Cortex of kidney (tissue), 1 donor: ENCODE measurements at places on chromosomes 6 and 20.

GRCh38 chr6:22082218-22082617 is 214.6 kb downstream of the PRL start:
- no peak for DNase-seq

DNA sequence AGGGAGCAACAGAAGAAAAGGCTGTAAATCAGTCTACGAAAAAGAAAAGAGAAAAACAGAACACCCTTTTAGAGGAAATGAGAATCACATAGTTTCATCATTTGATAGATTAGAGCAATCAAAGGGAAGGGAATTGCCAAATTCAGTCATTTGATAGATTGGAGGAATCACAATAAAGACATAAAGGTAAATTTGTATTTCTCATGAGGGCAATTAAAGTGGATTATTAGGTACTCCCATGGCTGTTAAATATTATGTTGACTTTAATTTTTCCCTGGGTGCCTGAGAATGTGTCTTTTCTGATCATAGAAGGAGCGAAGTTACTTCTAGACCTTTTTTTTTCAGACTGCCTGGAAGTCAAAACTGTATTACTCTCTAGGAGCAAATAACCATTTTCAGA is 1145.7 kb downstream of the EPHA7 start:
- DNase-seq = no peak

DNA sequence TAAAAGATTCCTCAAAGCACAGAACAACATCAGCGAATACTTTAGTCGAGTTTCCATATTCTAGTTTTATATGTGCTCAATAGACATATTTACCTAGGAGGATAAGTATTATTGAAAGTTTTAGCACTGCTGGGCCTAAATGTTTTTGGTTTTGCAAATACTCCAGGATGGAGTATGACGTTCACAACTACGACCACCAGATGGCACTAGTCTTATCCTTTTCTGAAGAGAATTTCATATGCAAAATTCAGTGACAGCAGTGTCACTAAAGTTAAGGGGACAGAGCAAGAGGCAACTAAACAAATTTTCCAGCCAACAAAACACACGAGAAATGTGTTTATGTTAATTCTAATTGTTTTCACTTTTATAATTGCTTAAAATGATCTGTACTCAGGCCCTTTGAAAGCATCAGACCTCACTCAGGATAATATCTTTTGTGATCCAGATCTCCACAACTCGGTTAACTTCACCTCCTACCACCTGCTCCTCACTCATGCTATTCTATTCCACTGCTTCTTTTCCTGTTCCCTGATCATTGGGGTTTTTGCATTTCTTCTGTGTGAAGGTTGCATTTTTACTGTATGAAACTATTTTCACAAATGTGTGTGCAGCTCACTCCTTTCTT is 220.8 kb downstream of the TRDN start:
- no peak for DNase-seq

GRCh38 chr6:15504040-15504495 is 158.8 kb downstream of the DTNBP1 start:
- no peak for DNase-seq

DNA sequence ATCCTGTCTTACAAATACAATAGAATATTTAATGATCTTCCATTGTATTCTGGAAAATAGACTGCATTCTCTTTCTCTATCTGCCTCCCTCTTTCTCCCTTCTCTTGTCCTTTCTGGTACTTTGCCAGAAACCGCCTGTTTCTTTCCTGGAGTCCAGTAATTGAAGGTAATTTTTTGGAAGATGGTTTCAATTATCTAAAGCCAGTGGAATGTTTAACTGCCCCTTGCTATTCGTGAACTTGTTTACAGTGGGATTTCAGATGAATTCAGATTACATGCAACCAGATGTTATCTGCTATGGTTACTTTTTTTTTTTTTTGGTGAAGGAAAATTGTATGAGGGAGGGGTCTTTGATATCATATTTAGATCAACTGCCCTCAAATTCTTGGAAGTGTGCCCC is 655.5 kb upstream of the FLRT3 start:
- DNase-seq = no peak

- no peak for DNase-seq
Measured at GRCh38 chr20:51624157-51624731, 81.7 kb upstream of the NFATC2 start.

GRCh38 chr6:159212028-159212427 is 42.8 kb downstream of the FNDC1 start:
- DNase-seq = no peak

DNA sequence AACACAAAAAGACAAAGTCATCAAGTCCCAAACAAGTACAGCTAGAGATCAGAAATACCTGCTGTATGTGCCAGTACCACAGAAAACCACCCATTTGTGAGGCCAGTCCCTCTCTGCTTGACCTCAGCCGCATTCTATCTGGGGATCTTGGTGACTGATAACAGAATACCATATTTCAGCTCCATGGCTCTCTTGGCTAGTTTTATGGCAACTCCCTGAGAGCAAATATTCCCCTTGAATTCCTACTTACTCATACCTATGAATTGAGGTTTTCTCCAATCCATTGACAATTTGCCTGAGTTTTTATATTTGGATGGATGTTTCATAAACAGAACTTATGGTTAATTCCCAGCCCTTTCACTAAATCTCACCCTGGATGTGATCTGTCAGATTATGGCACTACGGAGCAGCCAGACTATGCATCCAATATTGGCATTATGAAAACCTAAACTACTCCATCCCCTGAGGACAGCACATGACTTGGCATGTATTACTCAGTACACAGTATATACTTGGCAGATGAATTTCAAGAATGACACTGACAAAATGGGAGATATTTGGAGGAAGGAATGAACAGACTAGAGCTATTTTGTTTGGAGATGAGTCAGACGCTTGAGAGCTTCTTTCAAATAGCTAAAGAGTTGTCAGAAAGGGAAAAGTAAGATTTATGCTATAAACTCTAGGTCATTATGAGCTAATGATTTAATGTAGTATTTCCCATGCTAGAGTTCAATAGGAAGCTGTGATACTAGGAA is 95.7 kb downstream of the PRDM1 start:
- DNase-seq = no peak

DNA sequence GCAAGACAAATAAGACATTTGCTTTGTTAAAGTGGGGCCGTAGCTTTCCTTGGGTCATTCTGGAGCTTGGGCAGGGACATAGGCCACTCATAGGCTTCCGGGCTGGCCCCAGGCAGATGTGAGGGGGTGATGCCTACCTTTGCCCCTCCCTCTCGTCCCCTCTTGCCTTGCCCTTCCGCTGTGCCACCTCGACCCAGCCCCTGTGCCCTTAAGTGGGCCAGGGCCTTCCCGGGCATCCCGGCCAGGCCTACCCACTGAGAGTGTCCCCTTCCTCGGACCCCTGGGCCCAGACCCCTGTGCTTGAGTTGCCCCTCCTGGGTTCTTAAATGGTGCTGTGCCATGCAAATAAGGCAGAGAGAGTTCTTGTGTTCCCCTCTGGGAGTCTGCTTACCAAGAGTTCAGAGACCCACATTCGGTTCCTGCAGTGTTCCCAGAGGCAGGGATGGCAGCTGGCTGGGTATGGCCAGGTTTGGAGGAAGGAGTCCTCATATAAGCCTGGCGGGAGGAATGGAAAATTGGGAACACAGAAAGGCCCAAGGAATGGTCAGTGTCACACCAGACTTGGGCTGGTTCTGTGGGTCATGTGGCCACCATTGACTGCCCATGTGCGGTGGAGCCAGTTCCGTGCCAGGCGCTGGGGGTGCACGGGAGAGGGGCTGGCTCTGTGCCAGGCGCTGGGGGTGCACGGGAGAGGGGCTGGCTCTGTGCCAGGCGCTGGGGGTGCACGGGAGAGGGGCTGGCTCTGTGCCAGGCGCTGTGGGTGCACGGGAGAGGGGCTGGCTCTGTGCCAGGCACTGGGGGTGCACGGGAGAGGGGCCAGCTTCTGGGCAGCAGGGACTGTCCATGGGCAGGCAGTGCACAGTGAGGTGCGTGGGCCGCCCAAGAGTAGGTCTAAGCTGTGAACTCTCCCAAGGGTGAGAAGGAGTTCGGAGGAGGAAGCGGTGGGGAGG is 173.5 kb upstream of the SNX9 start:
- DNase-seq = no peak

- DNase-seq = no peak
Measured at GRCh38 chr6:51568771-51569170, 518.6 kb downstream of the PKHD1 start.
